ENCODE measurements at places on chromosomes 1 and 21.

DNA sequence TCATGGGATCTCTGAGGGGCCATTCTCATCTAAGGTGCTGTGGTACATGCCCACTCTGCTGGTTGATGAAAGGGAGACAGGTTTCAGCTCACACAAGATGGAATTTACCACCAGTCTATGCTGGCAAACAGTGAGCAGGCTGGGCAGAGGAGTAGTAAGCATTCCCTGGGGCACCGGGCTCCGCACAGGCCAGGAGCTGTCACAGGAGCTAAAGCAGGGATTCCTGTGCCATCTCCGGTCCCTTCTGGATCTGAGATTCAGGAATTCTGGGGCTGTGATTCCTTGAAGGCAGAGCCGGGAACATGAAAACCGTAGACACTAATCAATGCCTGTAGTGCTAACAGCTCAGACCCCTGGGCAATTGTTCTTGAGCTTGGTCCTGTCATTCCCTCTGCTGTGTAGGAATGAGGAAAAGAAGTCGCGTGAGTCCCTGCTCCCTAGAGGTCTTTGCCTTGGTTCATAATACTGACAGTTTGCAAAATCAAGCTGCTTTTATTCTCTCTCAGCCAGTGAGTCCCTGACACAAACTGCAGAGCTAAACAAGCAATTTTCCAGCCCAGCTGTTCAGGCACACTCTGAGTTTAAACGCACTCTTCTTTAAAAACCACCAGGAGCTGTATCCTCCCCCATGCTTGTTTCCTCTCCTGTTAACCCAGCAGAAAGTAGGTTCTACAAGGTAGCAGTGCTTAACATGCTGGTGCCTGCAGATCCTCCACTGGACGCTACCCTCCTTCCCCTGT is 52.5 kb downstream of the MDM4 start:
- DNase-seq, result no peak

DNA sequence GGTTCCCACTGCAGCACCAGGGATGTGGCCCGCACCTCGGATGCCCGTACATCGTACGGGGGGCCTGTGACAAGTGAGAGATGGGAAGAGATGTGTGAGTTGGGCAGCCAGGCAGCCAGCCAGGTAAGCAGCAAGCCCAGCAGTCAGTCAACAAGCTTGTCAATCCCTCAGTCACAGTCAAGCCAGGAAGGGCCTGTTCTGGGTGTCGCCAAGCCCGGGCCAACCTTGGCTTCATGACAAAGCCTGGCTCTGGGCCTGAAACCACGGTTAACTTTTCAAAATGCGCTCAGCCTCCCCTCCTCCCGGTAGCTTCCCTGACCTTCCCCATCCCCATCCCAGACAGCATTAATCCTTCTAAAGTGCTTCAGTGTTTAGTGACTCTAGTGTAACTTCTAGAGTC is 31.8 kb downstream of the MYOM3 start:
- no peak for DNase-seq

- no peak for DNase-seq
Observed at GRCh38 chr1:236010443-236010842, 54.4 kb downstream of the NID1 start.

GRCh38 chr1:83996621-83997020 is 2.3 kb downstream of the TTLL7 start:
- DNase-seq, result no peak

DNA sequence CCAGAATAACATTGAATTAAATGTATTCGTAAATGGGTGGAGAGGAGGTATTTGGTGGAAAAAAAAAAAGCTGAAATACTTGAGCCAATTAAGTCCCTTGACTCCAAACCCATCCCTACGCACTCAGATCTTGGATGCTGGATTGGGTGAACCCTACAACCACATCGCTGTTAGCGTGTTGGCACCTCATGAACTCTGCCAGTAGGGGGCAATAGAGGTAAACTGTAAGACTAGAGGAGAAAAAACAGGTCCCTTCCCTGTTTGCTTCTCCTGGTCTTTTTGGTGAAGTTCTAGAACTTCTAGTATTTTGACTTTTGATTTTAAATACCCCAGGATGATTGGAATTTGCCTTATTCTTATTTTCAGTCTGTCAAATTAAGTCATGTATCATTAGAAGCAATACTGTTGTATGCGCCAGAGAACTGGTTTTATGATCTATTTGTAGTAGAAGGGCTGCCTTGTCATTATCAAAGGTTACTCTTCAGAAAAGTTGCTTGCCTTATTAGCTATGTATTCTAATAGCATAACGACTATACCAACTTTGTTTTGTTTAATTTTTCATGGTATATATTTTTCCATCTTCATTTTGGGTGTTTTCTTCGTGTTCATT is 1.9 kb upstream of the OR13G1 start:
- no peak for DNase-seq

DNA sequence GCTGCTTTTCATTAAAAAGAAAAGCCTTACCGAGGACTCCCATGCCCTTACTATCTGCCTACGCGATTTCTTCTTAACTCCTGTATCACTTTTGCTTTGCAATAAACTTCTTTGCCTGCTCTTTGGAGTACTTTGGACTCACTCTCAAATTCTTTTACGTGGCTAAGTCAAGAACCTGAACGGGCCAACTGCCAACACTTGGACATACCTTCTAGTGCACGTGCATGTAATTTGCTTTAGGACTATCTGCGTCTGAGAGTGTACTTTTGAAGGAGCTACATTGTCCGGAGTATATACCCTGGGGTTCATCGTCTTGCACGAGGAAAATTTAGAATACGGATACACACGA is 3.6 kb upstream of the OTUD3 start:
- no peak for DNase-seq

DNA sequence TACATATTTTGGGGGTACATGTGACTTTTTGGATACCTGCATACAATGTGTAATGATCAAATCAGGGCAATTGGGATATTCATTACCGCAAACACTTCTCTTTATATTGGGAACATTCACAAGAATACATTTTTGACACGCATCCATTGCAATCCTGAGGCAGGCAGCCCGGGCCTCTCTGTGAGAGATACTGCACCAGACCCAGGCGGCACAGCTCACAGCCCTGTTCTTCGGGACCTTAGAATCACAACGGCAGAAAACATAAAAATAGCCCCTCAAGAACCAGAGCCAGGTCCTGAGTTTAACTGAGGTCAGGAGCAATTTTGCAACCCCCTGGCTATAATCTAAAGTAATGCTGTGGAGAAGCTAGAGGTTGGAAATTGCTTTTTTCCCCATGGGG is 90.8 kb upstream of the PGBD5 start:
- DNase-seq, result no peak

DNA sequence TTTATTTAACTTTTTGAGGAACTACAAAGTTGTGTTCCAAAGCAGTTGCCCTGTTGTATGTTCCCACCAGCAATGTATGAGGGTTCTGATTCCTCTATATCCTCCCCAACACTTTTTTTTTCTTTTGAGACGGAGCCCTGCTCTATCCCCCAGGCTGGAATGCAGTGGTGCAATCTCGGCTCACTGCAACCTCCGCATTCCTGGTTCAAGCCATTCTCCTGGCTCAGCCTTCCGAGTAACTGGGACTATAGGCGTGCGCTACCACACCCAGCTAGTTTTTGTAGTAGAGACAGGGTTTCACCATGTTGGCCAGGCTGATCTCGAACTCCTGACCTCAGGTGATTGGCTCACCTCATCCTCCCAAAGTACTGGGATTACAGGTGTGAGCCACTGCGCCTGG is 60.4 kb upstream of the ENAH start:
- DNase-seq, result no peak

- DNase-seq, result peak; percentile 45
Observed at GRCh38 chr1:18907917-18908845, 5.8 kb upstream of the ALDH4A1 start.

DNA sequence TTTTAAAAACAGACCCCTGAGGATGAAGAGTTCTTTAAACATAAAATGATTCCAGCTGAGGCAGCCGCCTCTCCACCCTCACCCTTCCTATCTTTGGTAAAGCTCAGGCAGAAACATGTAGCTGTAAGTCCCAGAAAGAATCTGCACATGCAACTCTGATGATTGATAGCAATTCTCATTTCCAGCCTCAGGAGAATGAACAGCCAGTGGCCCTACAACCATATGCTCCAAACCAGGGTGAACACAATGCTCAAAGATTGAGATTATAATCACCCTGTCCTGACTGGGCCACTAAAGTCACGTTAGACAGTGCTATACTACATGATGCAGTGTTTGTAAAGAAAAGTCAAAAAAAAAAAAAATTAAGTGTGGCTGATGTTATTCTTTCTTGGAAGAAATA is 80.2 kb downstream of the LMX1A start:
- DNase-seq, result no peak

Data from hypothalamus (tissue), 51 donors.